ENCODE measurements at places on chromosomes 1 and 21.

GRCh38 chr1:5994713-5995621, 2.7 kb upstream of the NPHP4 start:
- no peak for DNase-seq

- no peak for DNase-seq
Observed at GRCh38 chr1:111596499-111596898, 23.1 kb upstream of the RAP1A start.

- DNase-seq: peak; percentile 75
Observed at GRCh38 chr1:192878249-192878648, 69.4 kb downstream of the RGS2 start.

- peak; percentile 40 for DNase-seq
Observed at GRCh38 chr1:204320382-204320804, 39.3 kb downstream of the PLEKHA6 start.

DNA sequence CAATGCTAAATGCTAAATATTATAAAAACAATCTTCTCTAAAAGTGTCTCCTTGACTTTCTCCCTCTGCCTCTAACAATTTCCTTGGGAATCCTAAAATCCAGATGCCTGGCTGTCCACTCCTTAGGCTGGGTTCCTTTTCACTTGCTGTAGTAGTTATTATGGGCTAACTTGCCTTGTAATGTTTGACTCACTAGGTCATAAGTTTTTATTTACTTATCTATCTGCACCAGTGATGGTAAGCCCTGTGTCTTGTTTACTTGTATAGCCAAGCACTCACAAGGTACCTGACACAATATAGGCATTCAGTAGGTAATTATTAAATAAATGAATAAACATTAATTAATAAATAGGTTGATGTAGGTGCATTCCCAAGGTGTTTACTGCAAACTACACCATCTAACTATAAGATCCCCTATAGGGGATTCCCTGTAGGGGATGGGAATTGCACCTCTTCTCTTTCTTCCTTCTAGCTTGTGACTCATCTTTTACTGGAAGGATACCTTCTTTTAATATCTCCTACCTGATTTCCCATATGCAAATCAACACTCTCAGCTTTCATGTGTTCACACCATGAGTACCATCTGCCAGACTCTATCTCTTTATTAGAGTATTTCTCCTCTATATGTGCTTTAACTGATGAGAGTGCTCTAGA, 14.7 kb upstream of the CHIA start:
- DNase-seq: no peak

- peak; percentile 75 for DNase-seq
Observed at GRCh38 chr1:229024528-229025130, 246.3 kb upstream of the RAB4A start.

GRCh38 chr1:80989455-80989854, 811.3 kb upstream of the ADGRL2 start:
- DNase-seq: no peak

- DNase-seq: no peak
Observed at GRCh38 chr1:181397845-181398244, 85.5 kb upstream of the CACNA1E start.

GRCh38 chr1:85278853-85279314, 2.5 kb upstream of the BCL10 start:
- DNase-seq: peak; percentile 92

DNA sequence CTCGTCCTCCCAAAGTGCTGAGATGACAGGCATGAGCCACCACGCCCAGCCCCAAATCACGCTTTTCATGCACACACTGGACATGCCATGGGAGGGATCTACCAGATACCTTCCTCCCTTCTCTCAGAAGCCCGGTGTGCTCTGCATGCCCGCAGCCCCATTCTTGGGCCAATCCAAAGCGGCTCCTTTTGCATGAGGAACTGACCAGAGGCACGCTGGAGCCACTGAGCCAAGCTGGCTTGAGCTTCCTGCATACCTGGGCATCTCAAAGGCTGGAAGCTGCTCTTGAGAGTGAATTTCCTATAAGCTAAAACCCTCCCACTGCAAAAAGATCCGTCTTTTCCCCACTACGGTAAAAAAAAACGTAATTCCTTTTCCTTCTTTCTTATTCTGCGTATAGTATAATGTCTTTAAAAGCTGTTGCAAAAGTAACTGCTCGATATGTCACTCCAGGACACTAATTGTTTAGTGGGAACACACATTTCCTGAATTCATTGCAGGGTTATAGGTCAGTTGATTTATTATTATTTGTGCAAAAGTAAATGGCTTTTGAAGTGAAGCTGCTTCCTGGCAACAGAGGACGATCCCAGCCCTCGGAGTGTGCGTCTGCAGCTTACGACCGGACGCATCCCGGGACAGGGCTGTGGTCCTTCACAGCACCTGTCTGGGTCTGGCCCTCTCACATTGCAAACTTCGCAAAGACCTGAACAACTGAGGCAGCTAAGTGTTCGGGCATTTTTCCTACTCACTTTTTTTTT, 61.8 kb upstream of the ETS2 start:
- no peak for DNase-seq
